Cardiac fibroblast (primary cell): ENCODE measurements at places on chromosomes 11 and 22.

DNA sequence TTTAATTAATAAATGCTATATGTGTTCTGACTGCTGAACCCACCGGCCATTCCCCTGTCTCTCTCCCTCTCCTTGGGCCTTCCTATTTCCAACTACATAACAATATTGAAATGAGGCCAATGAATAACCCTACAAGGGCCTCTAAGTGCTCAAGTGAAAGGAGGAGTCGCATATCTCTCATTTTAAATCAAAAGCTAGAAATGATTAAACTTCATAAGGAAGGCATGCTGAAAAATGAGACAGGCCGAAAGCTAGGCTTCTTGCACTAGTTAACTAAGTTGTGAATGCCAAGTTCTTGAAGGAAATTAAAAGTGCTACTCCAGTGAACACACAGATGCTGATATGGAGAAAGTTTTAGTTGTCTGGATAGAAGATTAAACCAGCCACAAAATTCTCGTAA is 109.2 kb downstream of the TSPAN18 start:
- no peak for DNase-seq

DNA sequence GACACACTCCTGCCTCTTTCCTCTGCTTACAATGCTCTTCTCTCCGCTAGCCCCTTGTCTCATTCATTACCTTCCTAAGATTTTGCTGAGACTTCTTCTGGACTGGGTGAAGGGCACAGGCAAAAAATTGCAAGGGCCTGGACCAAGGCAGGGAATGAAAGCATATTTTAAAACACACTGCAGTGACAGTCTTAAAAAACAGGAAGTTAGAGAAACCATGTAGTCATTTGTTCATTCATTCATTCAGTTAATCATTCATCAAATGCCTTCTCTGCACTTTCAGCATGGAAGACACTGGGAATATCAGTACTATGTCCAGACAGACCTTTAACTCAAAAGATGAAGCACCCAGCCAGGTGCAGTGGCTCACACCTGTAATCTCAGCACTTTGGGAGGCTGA is 44.9 kb upstream of the SWAP70 start:
- no peak for DNase-seq

DNA sequence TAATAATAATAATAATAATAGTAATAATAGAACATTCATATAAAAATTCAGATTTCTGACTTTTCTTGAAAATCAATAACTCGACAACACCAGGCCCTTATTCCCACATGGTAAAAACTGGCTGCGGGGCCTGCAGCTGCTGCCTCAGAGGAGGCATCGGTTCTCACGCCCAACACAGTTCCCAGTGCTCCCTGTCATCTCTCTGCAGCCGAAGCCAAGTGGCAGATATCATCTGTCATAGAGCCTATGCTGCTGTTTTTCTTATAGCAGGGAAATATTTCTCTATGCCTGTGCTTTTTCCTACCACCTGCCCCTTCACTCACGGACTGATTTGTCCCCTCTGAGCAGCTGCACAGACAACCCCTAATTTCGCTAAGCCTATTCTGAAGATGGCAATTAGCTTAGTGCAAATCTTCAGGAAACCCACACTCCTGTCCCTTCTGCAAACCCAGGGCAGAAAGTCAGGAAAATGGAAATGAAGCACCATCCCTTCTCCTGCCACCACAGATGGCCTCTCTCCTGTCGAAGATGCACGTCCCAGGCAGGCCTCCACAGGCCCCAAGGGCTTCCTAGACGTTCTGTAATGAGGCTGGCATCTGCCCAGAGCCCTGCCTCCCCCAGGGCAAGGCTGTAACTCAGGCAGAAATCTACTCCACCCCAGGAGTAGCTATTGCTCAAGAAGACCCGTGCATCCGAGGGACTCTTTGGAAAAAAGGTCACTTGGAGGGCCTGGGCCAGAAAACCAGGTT is 66.7 kb downstream of the SYN3 start:
- DNase-seq: peak; percentile 19

DNA sequence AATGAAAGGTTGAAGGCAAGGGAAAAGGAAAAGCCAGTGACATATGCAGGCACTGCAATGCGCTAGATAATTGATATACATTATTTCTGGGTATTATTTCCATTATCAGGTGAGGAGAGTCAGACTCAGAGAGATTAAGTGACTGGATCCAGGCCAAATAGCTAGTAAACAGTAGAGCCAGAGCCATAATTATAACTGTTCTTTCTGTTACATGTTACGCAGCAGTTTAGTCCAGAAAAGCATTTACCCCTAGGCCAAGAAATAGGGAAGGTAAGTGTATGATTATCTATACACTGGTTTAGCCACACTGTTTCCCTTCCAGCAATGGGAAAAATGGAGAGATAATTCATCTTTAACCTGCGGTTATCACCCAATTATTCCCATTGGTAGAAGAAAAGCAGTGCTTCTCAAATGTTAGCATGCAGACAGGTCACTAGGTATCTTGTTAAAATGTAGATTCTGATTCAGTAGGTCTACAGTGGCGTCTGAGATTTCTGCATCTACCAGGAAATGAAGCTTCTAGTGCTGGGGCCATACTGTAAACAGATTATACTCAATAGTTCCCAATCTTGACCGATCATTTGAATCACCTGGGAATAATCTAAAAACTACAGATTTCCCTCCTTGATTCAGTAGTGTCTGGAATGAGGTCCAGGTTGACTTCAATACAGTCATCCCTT is 69.4 kb downstream of the RBFOX2 start:
- no peak for DNase-seq

DNA sequence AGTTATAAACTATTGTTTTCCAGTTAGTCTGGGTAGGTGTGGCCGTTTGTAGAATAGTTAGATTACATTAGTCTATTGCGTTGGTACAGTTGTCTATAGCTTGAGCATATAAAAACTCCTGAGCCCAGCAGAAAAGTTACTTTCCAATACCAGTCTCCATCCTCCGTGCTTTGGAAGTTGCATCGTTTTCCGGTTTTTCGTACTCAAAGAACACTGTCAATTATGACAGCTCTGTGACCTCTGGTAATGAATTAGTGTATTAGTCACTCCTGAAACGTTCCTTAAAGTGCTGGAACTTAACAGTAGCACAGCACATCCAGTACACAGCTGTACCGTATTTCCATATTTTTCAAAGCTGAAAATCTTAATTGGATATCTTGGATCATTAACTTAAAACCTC is 808 bp upstream of the MSANTD2 start:
- peak; percentile 60 for DNase-seq

GRCh38 chr22:50238755-50239154 is 6.1 kb downstream of the TUBGCP6 start:
- DNase-seq: no peak

- DNase-seq: no peak
Measured at GRCh38 chr11:18723991-18724390, 2.0 kb downstream of the IGSF22 start.

GRCh38 chr22:20437613-20438426 is at the start of gene SCARF2:
TSS of gene SCARF2 (minus strand) at chr22:20437825. CDS start at chr22:20437754, 71 bp downstream.
- DNase-seq: peak; percentile 79

- peak; percentile 70 for DNase-seq
Measured at GRCh38 chr11:12963792-12964536, 45.2 kb upstream of the RASSF10 start.

DNA sequence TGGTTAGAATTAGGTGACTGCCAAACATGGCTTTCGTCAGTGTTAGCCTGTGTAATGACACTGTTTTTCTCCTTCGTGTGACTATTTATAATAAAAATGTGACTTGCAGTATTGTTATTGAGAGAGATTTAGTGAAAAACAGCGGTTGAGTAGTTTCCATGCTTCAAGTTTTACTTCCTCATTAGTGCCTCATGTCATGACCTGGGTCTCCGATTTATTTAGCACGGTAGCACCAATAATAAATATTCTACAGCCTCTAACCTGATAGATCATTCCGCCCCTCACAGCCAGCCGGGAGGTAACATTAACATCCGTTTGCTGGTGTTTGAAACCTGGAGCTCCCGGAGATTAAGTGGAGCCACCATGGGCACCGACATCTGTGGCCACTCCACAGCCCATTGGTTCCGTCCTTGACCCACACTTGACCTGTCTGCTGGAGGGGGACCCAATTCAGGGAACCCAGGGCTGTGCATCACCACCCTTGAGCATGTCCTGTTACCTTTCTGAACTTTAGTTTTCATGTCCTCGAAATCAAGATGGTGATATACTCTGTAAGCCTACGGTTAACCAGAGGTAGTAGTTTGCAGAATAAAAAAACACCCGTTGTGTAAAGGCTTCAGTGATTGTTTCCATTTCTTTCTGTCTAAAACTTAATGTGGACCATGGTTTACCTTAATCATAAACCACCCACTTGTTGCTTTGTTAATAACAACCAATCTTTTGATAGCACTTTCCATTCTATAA is 104.1 kb downstream of the ATXN10 start:
- DNase-seq: no peak

GRCh38 chr11:123531325-123531724 is 101.3 kb downstream of the GRAMD1B start:
- DNase-seq: no peak

GRCh38 chr11:8858808-8859207 is 52.2 kb upstream of the AKIP1 start:
- DNase-seq: no peak

- DNase-seq: peak; percentile 42
Measured at GRCh38 chr11:61541598-61541997, 33.0 kb downstream of the LRRC10B start.

DNA sequence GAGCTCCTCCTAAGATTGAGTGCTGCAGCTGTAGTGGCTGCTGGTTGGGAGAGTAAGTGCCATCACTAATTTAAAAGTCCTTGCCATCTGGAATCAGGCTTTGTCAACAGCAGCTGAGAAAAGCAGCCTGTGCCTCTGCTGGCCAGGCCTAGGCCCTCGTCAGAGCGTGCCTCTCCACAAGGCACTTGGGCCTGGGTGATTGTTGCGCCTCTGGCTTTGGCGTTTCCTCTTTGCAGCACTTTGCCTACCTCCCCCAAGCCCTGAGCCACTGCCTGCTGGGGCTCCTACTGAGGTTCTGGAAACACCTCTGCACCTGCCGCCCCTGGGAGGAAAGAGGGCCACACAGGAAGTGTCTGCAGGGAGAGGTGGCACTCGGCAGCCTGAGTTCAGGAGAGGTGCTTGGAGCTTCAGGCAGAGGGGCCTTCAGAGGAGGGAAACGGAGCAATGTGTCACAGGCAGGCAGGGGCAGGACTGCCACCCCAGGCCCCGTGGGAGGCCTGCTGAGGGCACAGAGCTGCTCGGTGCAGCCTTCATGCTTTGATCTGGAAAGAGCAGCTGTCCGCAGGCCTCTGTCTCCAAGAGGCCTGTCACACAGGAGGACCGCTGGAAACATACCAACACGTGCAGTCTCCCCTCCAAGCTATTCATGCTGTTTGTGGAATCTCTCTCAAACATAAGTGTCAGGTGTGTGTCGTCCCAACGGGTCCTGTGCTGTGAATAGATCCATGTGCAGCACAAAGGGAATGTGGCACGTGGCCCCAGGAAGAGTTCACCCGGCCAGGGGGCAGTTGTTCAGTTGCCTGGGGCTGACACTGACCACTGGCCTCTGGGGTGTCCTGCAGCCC is 61.5 kb upstream of the EMID1 start:
- DNase-seq: no peak

GRCh38 chr11:18912883-18913282 is 26.3 kb downstream of the MRGPRX1 start:
- no peak for DNase-seq
